ENCODE measurements at places on chromosomes 4 and X.

DNA sequence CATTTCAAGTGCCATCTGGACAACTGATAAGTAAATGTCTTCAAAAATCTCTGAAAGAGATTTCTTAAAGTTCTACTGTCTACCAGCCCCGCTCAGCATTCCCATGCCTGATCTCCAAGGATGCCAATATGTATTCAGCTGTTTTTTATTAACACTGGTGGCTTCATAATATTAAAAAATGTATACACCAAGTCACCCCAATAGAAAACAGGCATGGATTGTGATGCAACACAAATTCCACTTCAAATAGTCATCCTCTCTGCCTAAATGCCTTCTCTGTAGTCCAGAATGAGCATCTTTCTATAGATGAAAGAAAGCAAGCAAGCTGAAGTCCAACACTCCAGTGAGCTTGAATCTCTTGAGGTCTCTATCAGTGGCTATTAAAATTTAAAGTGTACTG lies 152.2 kb upstream of the PPARGC1A start:
- no peak for DNase-seq

DNA sequence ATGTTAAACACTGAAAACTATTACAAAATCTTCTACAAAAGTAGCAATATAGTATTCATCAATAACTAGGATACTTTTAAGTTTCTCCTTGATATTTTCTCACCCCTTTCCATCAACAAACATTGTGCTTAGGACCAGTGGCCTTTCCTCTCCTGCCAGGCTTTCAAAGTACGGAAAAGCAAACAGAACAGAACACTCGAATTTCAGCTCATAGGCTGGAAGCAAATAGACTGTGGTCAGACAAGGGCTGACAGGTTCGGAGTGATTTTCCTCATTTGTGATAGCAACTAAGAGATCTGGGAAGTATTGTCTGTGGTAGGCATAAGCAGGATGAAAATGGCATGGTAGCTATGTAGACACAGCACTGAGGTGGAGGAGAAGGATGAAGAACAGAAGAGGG lies 68.6 kb upstream of the SORBS2 start:
- DNase-seq: no peak

DNA sequence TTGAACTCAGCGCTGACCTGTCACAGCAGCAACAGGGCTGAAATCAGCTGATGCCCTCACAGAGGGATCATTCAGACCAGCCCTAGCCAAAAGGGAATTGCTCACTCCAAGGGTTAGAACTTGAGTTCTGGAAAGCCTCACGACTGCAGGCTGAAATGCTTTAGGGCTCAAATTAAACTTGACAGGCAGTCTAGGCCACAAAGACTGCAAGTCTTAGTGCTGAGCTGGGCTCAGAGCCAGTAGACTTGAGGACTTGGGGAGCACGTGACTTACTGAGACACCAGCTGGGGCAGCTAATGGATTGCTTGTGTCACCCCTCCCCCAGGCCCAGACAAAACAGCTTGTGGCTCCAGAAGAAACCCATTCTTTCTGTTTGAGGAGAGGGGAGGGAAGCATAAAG lies 119.0 kb upstream of the SLC6A14 start:
- DNase-seq: no peak

- DNase-seq: no peak
Observed at GRCh38 chr4:180052629-180053028, 2190.6 kb upstream of the TENM3 start.

GRCh38 chr4:8037150-8037769 lies 97.6 kb upstream of the AFAP1 start:
- DNase-seq: no peak

DNA sequence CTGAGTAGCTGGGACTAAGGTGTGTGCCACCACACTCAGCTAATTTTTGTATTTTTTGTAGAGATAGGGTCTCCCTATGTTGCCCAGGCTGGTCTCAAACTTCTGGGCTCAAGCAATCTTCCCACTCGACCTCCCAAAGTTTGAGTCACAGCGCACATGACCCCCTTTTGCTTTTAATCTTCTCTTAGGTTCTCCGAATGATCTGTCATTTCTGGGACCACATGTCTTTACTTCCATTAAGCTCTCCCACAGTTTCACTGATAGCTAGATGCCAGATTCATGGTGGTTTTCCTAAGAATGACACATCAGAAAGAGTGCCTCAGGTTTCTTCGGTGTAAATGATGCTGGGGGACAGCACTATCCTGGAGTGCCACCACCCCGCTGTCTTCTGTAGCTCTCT lies 17.9 kb downstream of the PRKX start:
- DNase-seq: no peak

GRCh38 chr4:25527034-25527433 lies 128.6 kb upstream of the SLC34A2 start:
- no peak for DNase-seq

DNA sequence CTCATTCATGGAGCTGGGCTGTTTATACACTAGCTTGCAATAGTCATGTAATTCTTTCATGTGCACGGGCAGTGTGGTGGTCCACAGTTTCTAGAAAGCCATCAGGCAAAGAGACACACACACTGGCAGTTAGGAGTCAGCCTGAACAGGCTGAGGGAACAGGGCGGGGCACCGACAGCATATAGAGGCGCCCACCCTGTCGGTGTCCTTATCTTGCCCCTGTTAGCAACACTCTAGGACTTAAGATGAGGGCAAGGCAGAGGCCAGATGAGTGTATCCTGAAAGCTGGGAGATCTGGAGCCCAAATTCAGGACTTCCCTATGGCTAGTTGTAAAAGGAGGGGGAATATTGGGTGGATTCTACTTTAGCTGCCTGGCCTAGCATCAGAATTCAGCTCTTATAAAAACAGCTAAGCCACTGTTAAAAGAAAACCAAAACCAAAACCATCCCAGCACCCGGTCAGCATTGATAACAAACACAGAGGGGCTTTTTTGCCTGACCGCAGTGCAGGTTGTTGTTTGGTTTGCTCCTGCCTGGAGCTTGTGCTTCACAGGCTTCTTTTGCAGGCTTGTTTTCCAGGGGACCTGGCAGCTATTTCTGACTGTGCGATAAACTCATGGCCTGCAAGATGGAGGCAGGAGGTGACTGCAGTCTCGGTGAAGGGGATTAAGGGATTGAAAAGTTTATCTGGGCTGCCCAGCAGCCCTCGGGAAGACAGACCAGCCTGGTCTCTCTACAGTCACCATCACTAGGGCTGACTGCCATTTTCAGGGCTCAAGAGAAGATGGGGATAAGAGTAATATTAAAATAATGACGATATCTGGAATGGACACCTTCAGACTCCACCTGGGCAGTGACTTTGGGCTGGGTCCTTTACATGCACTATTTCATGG lies 638.9 kb downstream of the MID1IP1 start:
- DNase-seq: peak; percentile 53

DNA sequence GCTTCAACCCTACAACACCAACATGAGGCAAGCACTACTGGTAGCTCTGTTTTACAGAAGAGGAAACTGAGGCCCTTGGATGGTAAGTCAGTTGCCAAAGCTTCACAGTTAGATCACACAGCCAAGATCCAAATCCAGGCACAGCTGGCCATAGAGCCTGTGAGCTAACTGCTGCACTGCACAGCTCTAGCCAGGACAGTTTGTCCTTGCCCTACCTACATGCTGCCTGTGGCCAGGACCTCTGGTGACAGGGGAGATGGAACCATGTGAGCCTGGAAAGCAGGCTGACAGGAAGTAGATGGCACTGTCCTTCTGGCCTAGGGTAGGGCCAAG lies 257.8 kb downstream of the FBXW7 start:
- DNase-seq: no peak

DNA sequence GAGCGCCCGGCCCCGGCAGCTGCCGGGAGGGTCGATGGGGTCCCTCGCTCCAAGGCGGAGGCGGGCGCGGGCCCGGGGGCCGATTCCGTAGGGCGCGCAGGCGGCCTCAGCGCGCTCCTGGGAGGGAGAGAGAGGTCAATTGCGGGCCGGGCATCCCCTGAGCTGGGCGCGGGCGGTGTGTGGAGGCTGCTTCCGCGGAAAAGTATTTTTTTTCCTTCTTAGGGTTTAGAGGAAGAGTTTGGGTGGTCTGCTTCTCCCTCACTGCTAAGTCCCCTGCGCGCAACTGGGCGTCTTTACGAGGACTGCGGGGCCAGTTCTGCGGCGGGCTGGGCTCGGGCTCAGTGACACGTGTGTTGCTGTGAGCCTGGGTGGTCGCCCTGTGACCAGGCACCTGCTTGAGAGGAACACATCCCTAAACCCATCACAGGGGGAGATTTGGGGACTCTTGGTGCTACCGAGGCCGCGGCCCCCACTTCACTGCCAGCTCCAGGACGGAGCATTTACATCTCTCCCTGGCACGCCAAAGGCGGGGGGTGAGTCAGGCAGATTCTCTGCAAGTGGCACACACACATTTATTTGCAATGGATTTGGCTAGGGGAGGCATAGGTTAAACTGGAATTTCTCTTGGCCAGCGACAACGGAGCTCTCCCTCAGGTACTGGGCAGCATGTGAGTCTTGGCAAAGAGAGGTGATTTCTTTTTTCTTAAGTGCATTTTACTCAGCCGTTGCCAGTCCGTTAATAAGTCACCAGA lies 151.2 kb upstream of the SLC4A4 start:
- peak; percentile 35 for DNase-seq

DNA sequence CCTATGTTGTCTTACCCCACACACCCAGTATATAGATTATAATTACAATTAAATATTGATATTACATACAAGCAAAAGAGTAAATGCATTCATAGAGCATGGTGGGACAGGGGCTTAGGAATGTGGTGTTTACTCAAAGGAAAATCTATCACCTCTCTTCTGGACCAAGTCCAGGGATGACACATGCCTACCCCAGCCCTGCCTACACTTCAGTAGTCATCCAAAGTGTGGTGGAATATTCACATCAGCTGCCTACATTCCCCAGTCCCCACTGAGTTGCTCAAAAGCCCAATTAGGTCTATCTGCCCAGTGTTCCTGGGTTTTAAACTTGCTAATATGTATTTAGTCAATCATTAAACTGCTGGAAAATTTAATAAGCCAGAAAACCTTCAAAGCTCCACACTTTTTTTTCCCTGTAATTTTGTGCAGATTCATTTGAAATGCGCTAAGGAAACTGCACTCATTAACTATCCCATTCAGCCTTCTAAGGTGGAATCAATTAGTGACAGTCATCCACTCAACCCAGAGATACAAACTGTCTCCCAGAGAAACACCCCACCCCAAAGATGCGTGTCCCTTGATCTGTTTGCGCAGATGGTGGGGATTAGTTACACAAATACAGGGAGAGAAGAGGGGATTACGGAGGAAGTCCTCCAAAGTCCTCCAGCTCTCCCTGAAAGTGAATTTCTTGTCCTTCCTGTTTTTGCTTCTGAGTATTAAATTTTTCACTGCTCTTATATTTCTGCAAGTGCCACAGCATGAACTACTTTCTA lies 91.7 kb upstream of the KDR start:
- no peak for DNase-seq

DNA sequence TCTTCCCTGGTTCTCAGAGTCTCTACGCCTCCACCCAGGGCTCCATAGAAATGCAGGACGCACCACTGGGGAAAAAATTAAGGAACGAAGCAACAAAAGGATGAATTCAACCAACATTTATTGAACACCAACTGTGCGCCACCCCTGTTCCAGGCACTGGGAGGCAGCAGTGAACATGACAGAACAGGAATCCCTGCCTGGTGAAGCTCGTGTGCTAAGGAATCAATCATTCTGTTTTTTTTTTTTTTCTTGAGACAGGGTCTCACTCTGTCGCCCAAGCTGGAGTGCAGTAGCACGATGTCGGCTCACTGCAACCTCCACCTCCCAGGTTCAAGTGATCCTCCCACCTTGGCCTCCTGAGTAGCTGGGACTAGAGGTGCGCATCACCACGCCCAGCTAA lies 1.9 kb upstream of the FTSJ1 start:
- DNase-seq: peak; percentile 38

- DNase-seq: no peak
Observed at GRCh38 chr4:76984127-76984526, 34.6 kb downstream of the SEPTIN11 start.

DNA sequence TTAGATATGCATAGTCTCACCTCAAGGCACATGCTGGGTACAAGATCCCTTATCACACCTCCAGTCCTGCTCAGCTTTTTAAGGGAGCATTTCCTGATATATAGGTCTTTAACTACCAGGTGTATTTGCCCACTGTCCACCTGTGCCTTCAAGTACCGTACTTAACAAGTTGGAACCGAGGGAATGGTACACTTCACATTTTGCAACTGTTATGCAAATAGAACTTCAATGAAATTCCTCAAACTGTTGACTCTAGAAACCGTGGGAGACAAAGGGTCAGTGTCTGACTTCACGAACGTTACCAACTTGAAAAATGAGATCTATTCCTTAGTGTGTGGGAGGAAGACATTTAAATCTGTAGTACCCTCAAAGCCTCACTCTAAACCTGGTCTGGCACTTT lies 5.2 kb downstream of the TRIM2 start:
- DNase-seq: no peak

GRCh38 chr4:78560296-78560963 lies 8.9 kb downstream of the ANXA3 start:
- no peak for DNase-seq

GRCh38 chr4:125187226-125188176 lies 127.3 kb upstream of the FAT4 start:
- no peak for DNase-seq

- no peak for DNase-seq
Observed at GRCh38 chr4:14176613-14177012, 549.1 kb upstream of the BOD1L1 start.

DNA sequence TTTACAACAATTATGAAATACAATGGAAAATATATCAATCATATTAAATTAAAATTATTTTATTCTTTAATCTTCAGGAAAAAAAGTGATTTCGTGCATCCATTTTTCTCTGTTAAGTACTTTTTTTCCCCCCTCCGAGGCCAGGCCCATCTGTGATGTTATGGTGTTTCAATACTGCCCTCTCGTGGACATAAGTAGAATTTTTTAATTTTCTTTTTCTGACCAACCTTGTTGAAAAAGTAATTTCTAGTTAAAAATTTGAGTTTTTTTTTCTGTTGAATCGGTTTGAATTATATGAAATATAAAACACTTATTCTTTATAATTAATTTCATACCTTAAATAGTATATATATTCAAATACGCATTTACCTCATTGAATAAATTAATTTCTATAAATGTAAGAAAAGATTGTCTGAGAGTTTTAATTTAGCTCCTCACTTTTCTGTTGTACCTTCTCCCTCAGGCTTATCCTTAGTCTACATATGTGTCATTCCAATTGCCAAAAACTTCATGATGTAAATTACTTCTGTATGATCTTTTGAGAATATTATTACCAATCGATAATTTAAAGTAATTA lies 175.8 kb upstream of the TECRL start:
- DNase-seq: no peak

- peak; percentile 48 for DNase-seq
Observed at GRCh38 chrX:154490021-154490413, 412 bp downstream of the SLC10A3 start.

- no peak for DNase-seq
Observed at GRCh38 chr4:100261346-100261745, 71.1 kb upstream of the DDIT4L start.

DNA sequence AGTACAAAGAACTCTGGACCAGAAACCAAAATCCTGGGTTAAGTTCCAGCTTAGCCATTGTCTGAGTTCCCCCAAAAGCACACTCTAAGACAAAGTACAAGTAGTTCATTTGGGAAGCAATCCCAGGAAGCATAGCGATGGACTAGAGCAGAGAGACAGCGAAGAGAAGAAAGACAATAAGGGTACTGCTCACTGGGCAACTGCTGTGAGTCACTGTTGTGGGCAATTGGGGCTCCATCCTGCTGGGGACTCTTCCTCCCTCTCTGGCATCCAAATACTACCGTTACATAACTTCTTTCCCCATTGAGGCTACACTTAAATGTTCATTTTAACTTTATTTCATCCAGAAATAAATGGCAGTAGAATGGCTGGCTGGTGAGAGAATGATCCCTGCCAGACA lies 14.1 kb downstream of the SRPX start:
- no peak for DNase-seq

- no peak for DNase-seq
Observed at GRCh38 chr4:43380093-43380492, 487.6 kb downstream of the GRXCR1 start.
